ENCODE measurements at places on chromosomes 2 and 18.
A peak's percentile ranks its signal among the peaks of the same experiment; 100 is the strongest.

- no peak for DNase-seq
Observed at GRCh38 chr18:48216639-48217257, 192.4 kb downstream of the ZBTB7C start.

DNA sequence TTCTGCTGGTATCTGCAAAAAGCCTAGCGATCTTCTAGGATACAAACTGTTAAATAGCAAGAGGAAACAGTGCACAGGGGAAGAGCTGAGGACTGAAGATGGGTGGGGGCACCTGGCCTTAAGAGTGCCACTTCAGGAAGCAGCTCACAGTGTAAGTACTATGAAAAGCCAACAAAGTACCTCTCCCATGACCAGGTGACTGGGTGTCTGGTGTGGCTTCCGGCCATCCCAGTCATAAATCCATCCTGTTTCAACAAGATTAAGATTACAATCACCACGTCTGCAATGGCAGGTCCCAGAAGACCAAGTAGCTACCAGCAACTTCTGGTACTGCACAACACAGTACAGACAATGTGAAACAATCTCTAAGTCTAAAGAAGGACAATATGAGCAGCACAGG, 15.9 kb downstream of the ERFE start:
- DNase-seq = no peak

DNA sequence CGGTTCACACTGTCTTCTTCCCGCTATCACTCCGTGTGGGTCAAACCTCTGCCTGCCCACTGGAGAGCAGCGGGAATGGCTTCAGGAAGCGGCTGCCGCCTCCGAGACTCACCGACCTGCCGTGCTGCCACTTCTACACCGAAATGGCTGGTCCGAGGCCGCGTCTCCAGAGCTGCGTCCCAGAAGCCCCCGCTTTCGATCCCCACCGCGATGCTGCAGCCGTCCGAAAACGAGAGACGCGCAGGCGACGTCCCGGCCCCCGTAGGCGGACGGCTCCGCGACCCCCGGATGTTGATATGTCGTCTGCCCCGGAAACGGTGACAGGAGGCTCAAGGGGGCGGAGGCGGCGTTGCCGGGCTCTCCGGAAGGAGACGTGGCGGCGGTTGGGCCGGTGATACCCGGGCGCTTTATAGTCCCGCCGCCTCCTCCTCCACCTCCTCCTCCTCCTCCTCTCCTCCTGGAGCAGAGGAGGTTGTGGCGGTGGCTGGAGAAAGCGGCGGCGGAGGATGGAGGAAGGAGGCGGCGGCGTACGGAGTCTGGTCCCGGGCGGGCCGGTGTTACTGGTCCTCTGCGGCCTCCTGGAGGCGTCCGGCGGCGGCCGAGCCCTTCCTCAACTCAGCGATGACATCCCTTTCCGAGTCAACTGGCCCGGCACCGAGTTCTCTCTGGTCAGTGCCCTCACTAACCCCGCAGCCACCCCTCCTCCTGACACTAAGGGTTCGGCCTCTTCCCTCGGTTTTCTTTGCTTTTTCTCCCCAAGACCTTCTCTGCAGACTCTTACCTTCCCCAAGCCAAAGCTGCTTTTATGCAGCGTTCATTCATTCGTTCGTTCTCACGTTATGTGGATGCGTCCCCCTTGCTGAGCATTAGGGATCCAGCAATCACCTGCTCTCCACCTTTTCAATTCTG, at the start of the genes ASB3 and ERLEC1:
ASB3 (minus strand) TSS at position 249 of the 909 bp plus-strand sequence. CDS start 21,381 bp downstream, outside the sequence.
ERLEC1 (plus strand) TSS at position 340 of the 909 bp plus-strand sequence; CDS start at position 507, 167 bp downstream.
- DNase-seq = peak; percentile 80

DNA sequence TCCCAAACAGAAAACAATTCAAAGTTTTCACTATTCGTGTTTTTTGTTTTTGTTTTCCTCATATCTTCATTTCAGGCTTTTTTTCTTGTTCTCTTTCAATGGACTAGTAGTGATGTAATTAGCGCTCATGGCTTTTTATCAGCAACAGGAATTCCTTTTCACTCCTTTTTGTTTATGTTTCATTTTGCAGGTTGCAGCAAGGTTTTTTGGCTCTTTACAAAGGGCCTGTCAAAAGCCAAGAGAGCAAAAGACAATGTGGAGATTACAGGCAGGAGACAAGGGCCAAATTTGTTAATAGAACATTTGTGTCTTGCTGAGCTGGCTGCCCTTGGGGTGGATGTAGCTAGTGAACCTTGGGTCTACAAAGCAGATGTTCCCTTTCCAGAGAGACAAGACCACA, 467.4 kb upstream of the CDH20 start:
- DNase-seq = no peak

DNA sequence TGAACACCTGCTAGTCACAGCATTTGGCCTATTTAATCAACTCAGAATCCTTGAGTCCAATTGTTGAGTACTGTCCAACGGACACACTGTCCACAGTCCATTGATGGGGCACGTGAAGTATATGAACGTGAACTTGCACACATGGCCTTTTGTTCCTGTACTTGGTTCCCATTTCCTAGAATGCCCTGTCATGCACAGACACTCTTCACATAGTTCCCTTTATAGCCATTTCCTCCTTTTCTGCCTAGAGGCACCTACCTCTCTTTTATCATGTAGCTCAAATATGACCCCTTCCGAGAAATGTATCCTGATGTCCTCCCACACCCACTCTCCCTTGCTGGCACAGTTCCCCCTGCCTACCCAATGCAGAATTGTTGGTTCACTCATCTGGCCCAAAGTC, 8.7 kb upstream of the CRYGA start:
- no peak for DNase-seq

- DNase-seq = no peak
Observed at GRCh38 chr2:188050726-188051125, 240.9 kb upstream of the GULP1 start.

- no peak for DNase-seq
Observed at GRCh38 chr2:129757915-129758783, 221.3 kb upstream of the RAB6C start.

DNA sequence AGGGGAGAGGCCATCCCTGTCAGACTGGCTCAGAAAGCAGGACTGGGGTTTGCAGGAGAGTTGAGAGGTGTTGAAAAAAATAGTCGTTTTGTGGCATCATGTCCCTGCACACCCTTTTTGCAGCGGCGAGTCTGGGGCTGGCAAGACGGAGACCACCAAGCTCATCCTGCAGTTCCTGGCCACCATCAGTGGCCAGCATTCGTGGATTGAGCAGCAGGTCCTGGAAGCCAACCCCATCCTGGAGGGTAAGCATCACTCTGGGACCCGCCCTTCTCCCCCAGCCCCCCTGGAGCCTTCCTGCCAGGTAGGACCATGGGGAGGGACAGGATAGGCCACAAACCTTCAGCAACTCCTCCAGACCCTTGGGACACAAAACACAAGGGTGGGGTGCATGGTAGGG, 34.2 kb downstream of the MYO7B start:
- no peak for DNase-seq

All from effector CD8-positive, alpha-beta T cell (primary cell).